ENCODE measurements at places on chromosomes 1 and 21.

GRCh38 chr1:248861616-248862015, 2.7 kb upstream of the ZNF692 start:
- no peak for DNase-seq

- no peak for DNase-seq
Measured at GRCh38 chr1:208239473-208240381, 4.5 kb downstream of the PLXNA2 start.

DNA sequence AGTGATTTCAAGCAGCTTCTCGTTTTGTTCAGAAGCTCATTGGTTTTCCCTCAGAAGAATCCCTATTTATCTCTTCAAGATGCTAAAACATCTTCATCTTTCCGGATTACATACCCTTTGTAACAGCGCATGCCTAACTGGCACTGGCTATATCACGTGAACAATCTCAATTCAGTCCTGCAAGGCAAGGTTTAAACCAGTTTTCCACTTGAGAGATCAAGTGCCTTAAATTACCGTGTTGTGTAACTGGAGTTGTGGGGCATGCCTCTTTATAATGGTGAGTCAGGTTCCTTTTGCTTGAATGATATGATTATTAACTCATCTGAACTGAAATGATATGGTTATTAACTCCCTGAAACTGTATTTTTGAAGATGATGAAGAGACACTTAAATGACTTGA, 11.0 kb upstream of the ZFP69B start:
- DNase-seq: peak; percentile 9

DNA sequence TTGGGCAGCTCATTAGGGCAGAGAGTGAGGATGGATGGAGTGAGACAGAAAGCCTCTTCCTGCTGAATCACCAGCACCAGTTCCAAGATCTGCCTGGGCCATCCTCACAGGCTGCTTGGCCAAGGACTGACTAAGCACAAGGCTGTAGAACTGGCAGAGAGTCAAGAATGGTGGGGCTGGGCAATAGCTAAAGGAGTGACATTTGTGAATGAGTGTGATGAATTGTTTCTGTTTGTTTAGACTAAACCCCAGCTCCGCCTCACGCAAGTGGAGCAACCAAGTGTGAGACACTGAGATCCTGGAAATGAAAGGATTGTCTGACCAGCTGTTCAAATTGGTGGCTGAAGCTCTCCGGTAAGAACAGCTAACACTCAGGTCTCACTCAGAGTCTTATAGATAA, 38.6 kb downstream of the BRINP2 start:
- DNase-seq: no peak

DNA sequence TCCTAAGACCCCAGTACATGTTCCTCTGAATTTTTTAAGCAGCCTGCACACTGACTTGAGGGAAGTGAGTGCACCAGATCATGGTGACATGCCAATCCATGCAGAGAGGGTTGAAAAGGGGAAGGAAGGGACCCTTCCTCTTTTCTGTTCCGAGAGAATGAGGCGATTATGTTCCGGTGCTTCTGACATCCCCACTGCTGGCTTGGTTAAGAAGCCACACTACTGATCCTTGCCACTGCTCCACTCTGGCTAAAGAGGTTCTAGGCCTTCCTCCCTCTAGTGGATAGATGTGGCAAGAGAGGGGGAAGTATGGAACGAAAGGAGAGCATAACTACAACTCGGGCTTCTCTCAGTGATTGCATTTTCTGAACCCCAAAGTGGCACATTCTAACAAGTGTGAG, 1.8 kb upstream of the CYB5R1 start:
- DNase-seq: peak; percentile 71

GRCh38 chr1:27878039-27878438, 5.7 kb downstream of the THEMIS2 start:
- DNase-seq: no peak
